ENCODE measurements at places on chromosomes 2 and 18. TPM values are rescaled to one million over a fixed set of nuclear protein-coding genes. Genes with fewer than 3 reads are reported as not detected.

FHOD3 gene
- 25.6 TPM for polyA plus RNA-seq

BOLL gene
- polyA plus RNA-seq: 1.8 TPM

RPRM gene
- polyA plus RNA-seq: 0.27 TPM

CEBPZOS gene
- 85.5 TPM for polyA plus RNA-seq

HOXD13 gene
- polyA plus RNA-seq: not detected

GRHL1 gene
- polyA plus RNA-seq: 0.88 TPM

ATP6V1B1 gene
- not detected for polyA plus RNA-seq

ALK gene
- polyA plus RNA-seq: 0.49 TPM

Data from Purkinje cell (primary cell).